SK-N-DZ (cell line): ENCODE measurements at places on chromosomes 11 and 22.

DNA sequence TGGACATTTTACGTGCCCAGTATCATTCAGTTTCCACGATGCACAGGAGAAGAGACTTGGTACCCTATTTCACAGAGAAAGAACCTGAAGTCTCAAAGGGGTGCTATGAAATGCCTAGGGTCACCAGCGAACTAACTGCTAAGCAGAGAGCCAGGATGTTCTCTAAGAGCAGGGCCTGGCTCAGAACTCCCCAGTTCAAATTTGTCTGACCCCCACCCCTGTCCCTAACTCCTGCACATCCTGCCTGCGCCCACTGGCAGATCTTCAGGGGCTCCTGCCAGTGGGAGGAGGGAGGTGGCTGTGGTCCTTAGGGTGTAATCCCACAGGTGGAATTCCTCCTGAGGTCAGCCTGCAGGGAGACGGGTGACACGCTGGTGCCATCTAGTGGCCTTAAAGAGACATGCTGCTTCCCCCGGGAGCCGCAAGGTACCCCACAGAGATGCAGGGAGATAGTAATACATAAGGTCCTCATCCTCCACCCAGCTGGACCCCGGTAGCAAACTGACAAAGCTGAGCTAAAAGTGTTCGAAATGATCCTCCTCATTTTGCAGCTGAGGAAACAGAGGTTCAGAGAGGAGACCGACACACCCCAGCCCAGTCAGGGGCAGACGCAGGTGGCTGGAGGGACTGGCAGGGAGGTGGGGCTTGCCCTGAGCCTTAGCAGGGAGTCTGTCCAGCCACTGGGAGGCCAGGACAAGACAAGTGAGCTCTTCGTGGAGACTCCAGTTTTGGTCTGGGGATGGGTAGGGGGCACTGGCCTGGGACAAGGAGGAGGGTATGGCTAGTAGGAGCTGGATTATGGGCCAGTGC lies 34.1 kb downstream of the MB start:
- peak; percentile 75 for DNase-seq

- DNase-seq, result peak; percentile 41
These were observed 1.4 kb downstream of the XBP1 start for GRCh38 chr22:28798810-28799605.

GRCh38 chr11:623349-623869 lies 1.3 kb downstream of the CDHR5 start:
- DNase-seq, result no peak

- no peak for DNase-seq
These were observed 48.2 kb downstream of the ZNF143 start for GRCh38 chr11:9509041-9509440.

- DNase-seq, result peak; percentile 51
These were observed 16.9 kb upstream of the SPTY2D1 start for GRCh38 chr11:18650859-18651557.

- no peak for DNase-seq
These were observed 739 bp downstream of the CELSR1 start for GRCh38 chr22:46536537-46537224.

DNA sequence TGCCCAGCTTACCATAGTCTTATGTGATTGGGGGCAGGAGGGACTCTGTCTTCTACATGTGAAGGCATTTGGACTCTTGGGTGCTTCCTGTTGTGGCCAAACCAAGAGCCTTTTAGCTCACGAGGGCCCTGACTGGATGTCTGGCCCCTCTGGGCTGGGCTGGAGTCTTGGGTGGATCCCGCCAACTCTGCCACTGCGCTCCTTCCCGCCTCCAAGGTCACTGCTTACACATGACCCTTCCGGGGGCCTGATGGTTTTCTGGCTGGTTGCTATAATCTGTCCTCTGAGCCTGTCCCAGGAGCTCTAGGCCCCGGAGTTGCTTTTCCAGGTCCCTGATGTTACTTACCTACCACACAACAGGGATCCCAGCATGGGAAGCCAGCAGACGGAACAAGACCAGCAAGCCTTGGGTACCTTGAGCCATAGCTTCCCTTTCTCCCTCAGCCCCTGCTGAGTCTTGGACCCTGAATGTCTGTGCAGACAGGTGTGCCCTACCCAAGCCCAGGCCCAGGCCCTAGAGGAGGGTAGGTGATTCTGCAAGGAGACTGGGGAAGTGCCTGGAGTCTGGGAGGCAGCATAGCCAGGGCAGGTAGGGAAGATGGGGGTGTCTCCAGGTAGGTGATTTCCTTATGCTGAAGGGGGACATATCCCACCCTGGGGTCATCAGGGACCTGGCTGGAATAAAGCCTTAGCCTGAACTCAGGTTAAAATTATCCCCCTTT lies 100.3 kb downstream of the TSPAN18 start:
- DNase-seq, result no peak

DNA sequence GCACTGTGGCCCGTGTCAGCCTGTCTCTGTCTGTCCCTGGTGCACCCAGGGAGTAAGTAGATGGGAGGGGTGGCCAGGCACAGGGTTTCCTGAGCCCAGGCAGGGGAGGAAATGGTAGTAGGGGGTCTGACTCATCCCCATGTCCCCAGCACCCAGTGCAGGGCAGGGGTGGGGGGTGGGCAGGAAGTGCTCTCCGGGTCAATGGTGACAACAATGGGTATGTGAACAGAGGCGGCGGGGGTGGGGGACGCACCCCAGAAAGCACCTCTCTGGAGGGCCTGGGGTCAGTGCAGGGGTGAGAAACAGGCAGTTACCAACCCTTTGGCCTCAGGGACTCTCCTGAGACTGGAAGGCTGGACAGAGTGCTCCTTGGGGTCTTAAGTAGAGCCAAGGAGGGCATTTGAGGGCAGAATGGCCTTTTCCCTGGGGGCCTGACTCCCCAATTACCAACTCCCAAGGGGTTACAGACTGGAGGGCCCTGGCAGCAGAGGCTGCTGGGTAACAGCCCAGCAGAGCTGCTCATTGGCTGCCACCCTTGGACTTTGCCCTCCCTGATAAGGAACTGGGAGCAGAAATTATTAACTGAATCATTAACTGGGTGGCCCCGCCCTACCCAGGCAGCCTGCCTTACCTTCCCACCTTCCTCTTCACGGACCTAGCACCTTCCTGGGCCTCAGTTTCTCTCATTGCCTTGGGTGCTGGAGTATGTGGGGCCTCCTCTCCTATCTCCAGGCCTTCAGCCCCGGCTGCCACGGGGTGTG lies 4.2 kb downstream of the MYRF start:
- DNase-seq, result no peak

DNA sequence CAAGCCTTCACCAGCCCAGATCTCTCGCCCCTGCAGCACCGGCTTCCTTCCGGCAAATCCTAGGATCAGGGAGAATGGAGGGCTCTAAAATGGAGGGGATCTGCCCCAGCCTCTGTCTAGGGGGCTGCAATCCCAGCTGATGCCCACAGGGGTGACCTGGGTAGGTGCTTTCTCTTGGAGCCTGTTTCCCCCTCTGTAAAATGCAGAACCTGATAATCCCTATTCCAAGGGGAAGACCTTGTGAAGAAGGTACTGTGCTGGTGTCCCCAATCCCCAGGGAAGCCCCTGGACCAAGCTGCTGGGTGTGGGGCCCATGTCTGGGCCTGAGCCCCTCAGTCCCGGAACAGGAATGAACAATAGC lies 2.8 kb downstream of the EMID1 start:
- no peak for DNase-seq

GRCh38 chr22:29855611-29856181 lies 17.6 kb upstream of the ASCC2 start:
- DNase-seq, result no peak

DNA sequence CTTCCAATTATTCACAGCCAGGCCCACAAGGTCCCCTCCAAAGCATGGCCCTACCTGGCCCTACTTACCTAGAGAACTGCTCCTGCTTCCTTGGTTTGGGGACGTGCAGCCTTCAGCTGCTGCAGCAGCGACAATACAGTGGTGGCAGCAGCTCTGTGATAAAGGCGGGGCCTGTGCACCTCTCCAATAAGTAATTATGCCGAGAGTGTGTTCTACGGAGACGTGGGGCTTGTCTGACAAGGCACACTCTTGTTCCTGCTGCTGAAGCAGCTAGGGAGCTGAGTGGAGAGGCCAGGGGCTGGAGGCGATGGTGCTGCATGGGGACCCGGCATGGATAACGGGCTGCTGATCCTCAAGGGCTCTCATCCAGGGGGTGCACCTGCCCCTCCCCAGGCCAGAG lies 98.0 kb upstream of the THY1 start:
- no peak for DNase-seq

DNA sequence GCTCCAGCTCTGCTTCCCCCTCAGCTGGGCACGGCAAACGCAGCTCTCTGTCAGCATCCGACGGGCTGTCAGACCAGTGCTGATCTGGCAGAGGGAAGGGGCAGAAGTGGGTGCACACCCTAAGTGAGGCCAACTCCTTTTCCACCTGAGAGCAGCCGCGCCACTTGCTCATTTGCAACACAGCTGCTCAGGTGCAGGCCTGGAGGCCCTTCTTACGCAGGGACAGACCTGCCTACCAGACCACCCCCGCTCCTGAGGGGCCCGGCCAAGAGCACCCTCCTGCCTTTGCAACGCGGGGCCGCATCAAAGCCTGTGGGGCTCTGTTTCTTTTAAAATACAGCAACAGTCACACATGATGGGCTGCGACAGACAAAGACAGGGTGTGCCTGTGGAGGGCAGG lies 47.8 kb upstream of the BID start:
- DNase-seq, result no peak

DNA sequence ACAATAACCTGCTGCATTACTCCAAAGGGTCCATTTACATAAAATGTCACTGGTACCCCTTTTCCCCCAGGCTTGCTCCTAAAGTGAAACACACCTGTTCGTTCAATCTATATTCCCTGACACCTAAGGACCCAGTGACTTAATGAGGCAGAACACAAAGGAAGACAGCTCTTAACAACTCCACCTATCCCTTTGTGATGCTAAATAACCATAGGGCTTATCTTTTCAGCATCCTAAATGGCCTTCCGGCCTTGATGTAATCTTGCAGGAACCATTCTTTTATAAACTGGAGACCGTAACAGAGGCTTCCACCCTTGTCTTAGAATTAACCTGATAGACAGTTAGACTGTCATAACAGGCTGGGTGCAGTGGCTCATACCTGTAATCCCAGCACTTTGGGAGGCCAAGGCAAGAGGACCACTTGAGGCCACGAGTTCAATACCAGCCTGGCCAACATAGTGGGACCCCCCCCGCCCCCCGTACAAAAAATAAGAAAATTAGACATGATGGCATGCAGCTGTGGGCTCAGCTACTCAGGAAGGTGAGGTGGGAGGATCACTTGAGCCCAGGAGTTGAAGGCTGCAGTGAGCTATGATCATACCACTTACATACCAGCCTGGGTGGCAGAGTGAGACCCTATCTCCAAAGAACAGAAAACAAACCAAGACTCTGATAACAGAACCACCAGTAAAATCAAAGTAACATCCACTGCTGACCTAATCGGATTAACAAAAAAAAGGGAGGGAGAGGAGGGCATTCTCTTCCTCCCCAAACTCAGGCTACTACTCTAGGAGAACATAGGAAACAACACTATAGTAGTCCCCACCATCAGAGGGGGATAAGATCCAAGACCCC lies 5.1 kb downstream of the CHEK2 start:
- no peak for DNase-seq

GRCh38 chr22:38086001-38086845 lies 2.2 kb upstream of the SLC16A8 start:
- no peak for DNase-seq

- DNase-seq, result no peak
These were observed 31.8 kb upstream of the HSPA8 start for GRCh38 chr11:123093739-123094138.

DNA sequence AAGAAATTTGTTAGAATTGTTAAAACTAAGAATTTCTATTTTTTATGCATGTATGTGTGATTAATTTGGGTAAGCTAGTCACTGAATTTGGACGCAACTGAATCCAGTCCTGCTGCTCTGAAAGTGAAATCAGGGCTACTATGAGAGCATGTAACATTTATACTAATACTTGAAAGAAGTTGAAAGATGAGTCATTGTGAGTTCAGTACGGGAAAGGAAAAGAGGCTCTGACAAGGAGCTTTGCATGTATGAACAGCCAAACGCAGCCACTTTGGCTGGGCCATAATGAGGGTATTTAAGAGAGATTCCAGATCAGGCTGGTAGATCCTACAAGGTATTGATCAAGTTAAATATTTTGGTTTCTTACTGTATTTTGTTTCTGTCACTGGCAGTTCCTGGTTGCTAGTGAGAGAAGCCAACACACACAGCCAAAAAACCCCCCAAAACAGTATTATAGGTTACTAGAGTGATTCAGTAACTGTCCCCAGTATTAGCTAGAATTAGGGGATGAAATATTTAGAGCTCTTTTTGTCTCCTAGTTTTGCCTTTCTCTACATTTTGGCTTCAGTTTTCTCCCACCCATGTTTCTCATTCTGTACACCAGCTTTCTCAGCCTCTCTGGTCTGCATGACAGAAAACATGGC lies 14.1 kb downstream of the AASDHPPT start:
- no peak for DNase-seq

- DNase-seq, result no peak
These were observed 40.9 kb downstream of the MRTFA start for GRCh38 chr22:40595497-40596234.

DNA sequence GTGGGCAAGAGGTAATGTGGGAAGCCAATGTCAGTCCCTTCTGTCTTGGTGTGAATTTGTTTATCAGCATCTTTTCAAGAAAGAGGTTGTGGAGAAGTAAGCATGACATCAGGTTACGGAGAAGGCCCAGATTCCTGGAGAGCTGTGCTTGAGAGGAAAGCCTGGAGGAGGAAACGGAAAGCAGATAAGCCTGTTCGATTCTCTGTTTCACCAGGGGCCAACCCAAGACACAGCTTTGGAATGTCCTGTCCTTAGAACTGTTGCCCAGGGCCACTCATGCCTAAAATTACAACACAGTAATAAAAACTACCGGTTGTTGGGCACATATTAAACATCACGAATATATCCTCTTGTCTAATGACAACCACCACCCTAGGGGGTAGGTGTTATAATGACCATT lies 148.5 kb downstream of the NAV2 start:
- DNase-seq, result no peak

DNA sequence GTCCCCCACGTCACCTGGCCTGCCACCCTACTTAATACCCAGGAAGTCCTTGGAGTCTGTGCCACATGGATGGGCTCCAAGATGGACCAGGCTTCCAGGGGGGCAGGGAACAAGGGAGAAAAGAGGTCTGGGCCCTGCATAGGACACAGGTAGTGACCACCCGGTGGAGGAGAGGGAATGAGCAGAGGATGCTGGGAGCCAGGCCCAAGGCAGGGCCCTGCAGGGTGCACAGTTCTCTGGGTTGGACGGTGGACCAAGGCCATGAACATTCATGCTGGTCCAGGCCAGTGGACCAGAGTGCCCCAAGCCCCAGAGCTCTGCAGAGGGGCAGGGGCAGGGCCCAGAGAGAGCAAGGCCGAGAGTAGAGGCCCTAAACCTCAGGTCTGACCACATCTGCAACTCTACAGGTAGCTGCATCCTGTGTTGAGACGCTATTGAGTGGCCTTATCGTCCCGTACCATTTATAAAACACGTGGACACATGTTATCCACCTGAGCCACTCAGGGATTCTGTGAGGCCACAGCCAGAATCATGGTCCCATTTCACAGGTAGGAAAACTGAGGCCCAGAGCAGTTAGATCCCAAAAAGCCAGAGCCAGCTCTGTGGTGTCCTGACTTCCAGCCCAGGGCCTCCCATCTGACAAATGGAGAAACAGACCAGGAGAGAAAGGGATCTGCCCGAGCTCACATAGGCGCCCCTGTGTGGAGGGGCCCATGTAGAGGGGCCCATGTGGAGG lies 46.4 kb downstream of the IGLL5 start:
- DNase-seq, result no peak

GRCh38 chr11:27210531-27210930 lies 152.5 kb downstream of the CCDC34 start:
- DNase-seq, result no peak
